ENCODE measurements at places on chromosomes 13 and 19.

GRCh38 chr13:96817336-96817941 lies 176.8 kb downstream of the OXGR1 start:
- DNase-seq = no peak

- no peak for DNase-seq
Observed at GRCh38 chr13:99995104-99995588, 13.6 kb downstream of the ZIC2 start.

DNA sequence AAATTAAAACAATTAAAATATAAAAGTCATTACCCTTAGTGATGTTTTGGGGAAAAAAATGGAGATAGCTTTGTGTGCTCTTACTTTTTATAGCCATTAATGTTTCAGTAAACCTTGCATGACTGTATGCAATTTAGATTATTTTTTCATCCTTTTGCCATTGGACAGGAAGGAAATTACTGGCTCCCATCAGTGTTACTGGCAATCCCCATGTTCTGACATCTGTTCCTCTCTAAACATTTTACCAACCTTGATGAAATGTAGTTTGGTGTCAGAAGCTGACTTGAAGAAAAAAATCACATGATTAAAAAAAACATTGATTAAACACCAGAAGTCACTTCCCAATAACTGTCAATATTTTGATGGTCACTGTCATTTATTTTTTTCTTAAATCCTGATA lies 52.3 kb upstream of the ZNF536 start:
- DNase-seq = no peak

DNA sequence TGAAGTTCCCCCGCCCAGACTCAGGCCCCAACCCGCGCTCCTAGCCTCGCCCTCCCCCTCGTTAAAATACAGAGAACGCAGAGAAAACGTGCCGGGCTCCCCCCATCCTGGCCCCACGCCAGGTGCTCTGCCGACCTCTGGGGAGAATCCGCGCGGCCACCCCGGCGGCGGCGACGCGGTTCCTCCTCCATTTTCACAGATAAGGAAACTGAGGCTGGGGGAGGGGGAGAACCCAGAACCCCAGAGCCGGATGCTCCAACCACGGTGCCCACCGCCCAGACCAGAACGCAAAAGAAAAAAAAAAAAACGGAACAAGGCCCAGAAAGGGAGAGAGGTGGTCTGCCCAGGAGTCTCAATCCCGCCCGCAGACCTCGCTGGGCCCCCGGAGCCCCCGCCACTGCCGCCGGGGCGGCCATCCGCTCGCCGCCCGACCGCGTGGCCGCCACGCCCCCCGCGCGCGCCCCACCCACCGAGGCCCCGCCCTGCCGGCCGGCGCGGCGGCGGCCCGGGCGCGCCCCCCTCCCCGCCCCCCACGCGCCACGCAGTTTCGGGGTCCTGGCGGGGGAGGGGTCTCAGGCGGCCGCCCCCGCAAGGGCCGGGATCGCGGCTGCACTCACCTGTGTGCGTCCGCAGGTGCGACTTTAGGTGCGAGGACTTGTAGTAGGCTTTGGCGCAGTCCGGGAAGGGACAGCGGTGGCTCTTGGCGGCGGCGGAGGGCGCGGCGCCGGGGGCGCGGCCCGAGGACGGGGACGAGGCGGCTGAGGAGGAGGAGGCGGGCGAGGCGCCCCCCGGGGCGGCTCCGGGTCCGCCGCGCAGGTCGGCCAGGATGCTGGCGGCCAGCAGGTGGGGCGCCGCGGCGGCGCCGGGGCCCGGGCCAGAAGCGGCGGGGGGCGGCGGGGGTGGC lies 703 bp downstream of the KLF16 start:
- DNase-seq = peak; percentile 46

All from activated CD4-positive, alpha-beta T cell treated with anti-CD3 and anti-CD28 coated beads, Interleukin-2, amount 10 ng/mL, durations not matched to agents 7 days and 5 days (primary cell).